ENCODE measurements at places on chromosomes 5 and 9.

DNA sequence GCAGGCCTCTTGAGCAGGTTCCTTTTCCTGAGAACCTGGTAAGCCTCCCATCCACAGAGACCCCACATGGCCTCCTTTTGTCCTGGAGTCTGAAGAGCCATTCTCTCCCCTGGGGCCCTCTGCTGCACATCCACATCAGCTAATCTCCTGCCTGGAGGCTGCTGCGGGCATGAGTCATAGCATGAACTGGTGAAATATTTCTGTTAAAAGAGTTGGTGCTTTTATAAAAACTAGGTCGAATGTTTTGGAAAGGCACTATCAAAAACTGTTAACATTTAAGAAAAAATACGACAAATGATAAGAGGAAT, 399.4 kb downstream of the CTNND2 start:
- DNase-seq: no peak

DNA sequence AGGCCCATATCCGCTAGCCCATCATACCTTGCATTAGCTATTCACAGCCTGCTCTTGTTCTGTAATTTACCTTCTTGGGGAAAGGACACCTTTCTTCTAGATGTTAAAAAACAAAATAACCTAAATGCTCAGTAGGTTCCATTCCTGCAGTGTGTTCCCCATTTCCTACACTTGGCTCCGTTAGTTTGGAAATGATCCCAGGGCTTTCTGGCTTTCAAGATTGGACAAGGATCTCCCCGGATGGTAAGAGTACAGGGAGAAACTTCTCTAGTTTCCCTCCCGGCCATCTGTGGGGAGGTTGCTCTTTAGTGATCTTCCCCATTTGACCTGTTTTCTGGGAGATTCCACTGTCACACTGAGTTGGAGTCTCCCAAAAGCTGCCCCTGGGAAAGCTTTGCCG, 27.3 kb upstream of the STC2 start:
- no peak for DNase-seq

DNA sequence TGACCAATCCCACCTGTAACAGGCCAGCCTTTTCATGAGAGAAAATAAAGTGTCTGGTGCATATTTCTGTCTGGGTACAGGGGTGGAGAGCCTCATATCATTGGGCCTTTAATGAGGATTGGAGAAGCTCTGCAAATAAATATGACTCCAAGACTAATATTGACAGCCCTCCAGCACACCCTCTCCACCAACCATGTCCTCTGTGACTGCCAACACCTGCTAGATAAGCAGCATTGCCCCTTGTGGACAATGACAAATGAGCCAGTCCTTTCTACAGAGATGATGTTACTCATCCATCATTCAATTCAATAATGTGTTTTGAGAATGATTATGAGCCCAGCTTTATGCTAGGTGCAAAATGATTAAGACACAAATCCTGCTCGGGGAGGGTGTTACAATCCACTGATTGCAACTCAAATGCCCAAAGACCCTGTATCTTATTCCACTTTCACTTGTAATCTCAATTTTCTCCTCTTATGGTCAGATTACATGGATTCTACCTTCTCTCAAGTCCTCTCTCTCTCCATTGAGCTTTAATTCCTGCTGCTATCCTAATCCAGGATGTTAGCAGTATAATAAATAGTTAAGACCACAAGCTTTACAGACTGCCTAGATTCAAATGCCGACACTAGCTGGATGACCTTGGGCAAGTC, 2.1 kb upstream of the GFRA3 start:
- DNase-seq: no peak

DNA sequence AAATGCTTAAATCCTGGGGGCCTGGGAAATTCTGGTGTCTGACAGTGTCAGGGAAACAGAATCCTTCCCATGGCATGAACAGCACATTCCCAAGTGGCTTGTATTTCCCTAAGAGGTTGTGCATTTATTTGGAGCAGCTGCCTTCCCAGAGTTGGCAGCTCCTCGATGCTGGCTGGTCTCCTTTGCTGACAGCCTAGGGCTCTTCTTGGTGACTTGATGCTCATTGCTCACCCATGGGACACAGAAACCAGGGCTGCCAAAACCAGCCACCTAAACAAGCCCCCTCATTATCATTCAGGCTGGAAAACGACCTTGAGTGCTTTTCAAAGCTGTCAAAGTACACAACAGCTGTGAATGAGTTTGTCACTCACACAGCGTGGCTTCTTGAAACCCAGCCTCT, 24.2 kb downstream of the ENHO start:
- no peak for DNase-seq

DNA sequence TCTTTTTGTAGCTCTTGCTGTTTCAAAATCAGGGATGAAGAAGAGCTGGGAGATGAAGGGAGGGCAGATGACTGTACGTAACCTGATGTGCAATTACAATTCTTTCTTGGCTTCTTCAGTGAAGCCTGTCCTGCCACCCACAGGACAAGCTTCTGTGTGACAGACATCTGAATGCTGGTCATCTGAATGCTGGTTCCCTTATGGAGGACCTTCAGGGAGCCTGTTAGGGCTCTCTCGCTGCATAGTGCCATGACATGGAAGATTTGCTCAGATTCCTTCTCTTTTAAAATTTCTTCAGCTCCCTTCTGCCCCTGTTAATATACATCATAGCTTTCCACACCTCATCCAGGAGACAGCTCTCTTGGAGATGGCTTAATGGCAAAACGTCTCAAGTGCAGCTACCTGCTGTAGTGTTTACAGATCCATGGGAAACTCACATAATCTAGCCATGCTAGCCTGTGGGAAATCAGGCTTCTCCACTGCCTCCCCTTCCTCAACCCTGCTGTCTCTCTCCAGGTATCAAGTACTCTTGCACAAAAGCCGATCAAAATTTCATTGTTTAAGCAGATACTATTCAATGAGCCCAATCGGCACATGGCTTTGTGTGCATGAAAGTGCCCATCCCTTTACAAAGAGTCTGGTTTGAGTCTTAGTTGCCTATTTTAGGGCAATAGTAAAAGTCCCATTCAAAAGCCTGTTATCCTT, 134.6 kb downstream of the RAB3C start:
- no peak for DNase-seq

DNA sequence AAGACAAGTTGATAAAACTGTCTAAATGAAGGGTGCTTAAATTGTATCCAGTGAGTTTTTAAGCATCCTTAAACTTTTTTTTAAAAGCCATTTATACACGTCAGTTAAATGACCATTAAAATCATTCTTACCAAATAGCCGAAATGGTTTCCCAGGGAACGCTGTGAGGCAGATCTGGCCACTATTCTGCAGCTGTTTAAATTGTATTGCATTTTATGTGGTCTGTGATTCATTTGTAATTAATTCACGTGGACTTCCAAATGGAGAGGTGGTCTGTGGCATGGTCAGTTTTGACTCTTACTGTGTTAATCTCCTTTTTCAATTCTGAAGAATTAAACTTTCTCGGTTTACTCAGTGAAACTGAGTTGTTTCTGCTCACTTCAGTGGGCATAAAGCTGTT, 113.7 kb upstream of the OTULINL start:
- DNase-seq: no peak

- DNase-seq: no peak
Observed at GRCh38 chr9:35661756-35662350, 3.1 kb downstream of the ARHGEF39 start.

DNA sequence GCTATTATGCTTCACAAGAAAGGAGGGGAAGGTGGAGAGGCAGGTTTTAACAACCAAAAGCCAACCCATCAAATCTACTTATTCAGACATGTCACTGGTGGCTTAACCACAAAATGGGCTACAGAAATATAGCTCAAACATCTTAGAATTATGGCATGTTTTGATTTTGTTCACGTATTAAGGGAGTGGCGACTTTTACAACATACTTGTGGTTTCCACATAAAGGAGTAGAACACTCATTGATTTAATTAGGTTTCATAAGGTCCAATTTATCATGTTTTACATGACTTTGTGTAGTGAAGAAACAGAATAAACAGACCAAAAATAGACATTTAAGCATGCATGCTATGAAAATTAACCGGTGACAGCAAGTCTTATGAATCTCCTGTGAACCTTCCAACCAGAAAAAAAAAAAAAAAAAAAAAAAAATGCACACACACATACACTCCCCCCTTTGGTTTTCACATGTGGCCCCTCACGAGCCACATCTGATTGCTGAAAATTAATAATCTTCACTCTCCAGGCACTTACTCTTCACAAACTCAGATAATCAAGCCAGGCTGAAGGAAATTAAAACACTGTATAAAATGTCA, 5.4 kb downstream of the ZNF608 start:
- no peak for DNase-seq

- no peak for DNase-seq
Observed at GRCh38 chr9:84821431-84821830, 151.9 kb downstream of the NTRK2 start.

DNA sequence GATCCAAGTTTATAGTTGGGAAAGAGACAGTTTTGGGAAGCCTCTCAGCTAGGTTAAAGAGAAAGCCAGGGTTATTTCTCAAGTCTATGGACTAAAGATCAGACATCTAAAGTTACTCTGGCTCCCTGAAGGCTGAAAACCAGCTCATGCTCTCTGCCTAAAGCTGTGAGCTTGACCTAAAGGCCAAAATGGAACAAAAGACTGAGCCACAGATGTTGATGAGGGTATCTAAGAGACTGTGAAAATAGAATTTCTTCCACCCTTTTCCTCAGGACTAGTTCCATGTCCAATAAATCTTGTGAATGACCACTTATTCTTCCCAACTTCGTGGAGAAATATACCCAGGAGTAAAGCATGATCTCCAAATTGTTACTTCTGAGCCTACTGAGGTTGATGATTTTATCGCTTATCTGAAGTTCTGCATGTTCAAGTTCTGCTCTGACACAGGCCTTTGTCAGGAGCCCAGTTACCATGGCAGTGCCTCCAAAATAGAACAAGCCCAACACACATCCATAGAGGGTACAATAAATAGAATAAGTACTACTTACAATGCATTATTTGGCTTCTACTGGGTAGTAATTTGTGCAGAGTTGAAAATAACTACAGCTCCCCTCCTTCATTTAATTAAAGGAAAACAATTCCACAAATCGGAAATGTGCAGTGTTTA, 373.6 kb downstream of the NTRK2 start:
- no peak for DNase-seq

DNA sequence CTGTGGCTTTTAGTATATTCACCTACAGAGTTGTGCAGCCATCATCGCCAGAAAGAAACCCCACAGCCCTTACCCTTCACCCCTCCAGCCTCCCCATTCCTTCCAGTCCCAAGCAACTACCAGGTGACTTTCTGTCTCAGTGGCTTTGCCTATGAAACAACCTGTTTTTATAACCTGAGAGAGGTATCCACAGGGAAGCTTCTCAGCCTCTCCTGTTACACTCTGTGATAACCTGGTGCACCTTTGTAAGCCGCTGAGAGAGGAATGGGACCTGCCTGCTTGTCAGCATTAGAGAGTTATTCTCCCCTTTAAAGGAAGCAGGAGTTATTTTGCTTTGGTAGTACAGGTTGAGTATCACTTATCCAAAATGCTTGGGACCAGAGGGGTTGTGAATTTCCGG, 93.6 kb downstream of the TRIO start:
- DNase-seq: no peak

DNA sequence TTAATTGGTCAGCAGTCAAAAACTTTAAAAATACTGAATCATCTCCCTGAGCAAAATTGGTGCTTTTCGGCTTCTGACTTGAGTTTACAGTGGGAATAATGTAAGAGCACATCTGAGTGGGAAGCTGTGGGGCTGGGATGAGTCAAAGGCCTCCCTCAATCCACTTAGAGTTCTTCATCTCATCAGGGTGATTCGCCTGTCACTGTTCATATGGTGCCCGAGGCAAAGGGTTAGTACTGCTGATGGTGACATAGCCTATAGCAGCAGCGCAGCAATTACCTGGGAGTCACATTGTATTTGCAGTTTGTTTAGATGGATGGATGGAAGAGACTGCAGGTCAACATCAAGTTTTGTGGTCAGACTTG, 113.8 kb upstream of the ZNF608 start:
- no peak for DNase-seq

DNA sequence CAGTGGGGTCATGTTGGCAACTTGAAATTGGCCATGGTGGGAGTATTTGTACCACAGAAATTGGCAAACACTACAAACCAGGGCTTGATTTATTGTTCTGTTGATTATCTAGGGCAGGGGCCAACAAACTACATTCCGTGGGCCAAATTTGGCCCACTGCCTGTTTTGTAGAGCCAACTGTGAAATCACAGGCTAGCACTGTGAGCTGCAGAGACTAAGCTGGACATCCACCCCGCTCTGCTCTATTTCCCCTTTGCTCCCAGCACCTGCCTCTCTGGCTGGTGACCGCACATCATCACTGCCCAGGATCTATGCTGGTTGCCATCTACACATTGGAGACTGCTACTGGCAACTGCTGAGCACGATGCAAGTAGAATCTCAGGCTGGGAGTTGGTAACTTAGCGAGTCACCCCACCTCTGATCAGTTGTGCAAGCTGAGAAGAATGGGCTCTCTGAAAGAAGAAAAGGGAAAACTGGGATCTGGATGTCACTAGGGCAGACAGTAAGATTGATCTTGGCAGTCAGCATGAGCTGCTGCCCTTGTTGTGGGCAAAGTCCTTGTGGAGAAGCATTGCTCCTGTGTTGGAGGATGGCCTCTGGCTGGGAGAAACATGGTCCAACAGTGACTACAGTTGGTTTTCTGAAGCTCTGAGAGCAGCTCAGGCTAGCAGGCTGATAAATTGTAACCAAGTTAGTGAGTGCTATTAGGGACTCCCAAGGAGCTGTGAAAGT, 144.7 kb upstream of the RAD23B start:
- DNase-seq: no peak

DNA sequence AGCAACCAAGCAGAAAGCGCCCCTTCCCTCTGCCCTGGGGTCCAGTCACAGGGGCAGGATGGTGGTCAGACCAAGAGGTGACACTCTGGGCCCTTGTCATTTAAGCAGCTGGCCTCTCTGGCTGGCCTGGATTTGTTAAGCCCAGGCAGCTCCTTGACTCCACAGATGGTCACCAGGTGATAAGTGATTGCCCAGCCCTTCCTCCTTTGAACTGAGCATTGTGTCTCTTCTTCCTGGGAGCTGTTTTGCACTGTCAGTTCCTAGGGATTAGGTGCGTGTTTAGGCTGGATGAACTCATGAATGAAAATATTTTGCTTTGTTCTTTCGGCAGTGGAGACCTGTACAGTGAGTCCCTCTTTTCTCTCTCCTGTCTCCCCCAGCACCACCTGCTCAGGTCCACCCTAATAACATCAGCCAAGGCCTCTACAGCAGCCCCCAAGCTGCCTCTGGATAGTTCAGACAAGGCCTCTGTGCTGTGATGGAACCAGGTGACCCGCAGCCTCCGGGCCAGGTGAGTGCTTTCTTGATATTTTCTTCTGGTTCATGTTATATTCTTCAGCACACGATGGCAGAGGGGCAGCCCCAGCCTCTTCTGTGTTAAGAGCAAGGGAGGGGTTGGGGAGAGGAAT, 139.7 kb upstream of the PITX1 start:
- DNase-seq: no peak

- DNase-seq: no peak
Observed at GRCh38 chr5:80399526-80400239, 8.2 kb upstream of the ZFYVE16 start.

- DNase-seq: no peak
Observed at GRCh38 chr5:65128226-65128625, 353.5 kb downstream of the ADAMTS6 start.

GRCh38 chr5:67090040-67090439, 106.6 kb downstream of the CD180 start:
- no peak for DNase-seq

GRCh38 chr9:127539982-127540663, 72.0 kb upstream of the STXBP1 start:
- DNase-seq: no peak

GRCh38 chr5:40364441-40364840, 315.3 kb upstream of the PTGER4 start:
- no peak for DNase-seq

- DNase-seq: no peak
Observed at GRCh38 chr5:1908931-1909330, 26.2 kb upstream of the IRX4 start.

- DNase-seq: no peak
Observed at GRCh38 chr5:10946050-10946449, 185.0 kb upstream of the DAP start.

All from activated CD8-positive, alpha-beta memory T cell treated with anti-CD3 and anti-CD28 coated beads for 4 hours (primary cell).